ENCODE measurements at places on chromosomes 7 and 10.

- DNase-seq = no peak
These were observed 78.0 kb upstream of the TNS3 start for GRCh38 chr7:47659664-47660462.

DNA sequence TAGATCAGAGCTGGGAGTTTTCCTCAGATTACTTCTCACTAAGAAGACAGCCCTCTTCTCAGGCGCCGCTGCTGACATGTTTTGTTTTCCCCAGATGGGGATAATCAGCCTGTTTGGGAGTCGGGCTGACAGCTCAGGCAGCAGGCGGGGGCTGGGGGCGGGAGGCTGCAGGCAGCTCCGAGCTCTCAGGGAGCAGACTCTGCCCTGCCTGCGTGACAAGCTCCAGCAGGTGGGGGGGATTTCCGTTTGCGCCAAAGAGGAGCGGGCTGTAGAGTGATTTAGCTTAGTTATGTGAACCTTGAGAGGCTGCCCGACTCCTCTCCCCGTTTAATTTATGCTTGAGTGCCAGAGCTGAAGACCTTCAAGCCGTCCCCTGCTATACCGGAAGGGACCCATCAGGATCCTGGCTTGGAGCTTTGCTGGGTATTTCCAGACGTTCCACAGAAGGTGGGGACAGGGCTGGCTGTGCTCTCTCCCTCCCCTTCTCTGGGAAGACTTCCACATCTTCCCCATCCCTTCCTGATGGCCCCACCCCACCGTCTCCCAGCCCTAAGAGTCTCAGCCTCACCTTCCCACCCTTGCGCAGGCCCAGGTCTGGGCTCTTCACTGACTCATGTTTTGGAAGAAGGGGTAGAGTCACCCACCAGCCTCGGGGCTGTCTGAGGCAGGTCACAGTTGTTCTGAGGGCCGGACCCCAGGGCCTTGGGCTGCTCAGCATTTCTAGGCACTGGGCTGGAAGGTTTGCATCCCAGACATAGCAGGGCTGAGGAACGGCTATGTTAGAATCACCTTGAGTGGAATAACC lies 24.7 kb upstream of the ADCYAP1R1 start:
- DNase-seq = peak; percentile 54

GRCh38 chr10:106181501-106181900 lies 983.0 kb downstream of the SORCS1 start:
- DNase-seq = no peak

DNA sequence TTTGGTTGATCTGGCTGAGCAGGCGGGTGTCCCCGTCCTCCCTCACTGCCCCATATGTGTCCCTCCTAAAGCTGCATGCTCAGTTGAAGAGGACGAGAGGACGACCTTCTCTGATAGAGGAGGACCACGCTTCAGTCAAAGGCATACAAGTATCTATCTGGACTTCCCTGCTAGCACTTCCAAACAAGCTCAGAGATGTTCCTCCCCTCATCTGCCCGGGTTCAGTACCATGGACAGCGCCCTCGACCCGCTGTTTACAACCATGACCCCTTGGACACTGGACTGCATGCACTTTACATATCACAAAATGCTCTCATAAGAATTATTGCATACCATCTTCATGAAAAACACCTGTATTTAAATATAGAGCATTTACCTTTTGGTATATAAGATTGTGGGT lies 26.9 kb upstream of the TRIM56 start:
- peak; percentile 36 for DNase-seq

GRCh38 chr10:114548662-114549061 lies 109.4 kb downstream of the ABLIM1 start:
- DNase-seq = no peak

GRCh38 chr7:128794020-128794419 lies 2.3 kb downstream of the CCDC136 start:
- peak; percentile 37 for DNase-seq

GRCh38 chr10:6716516-6716915 lies 136.4 kb upstream of the PRKCQ start:
- no peak for DNase-seq

- no peak for DNase-seq
These were observed 29.1 kb upstream of the EFCAB10 start for GRCh38 chr7:105610165-105610930.

- DNase-seq = no peak
These were observed 67.5 kb upstream of the CCNY start for GRCh38 chr10:35268791-35269257.

DNA sequence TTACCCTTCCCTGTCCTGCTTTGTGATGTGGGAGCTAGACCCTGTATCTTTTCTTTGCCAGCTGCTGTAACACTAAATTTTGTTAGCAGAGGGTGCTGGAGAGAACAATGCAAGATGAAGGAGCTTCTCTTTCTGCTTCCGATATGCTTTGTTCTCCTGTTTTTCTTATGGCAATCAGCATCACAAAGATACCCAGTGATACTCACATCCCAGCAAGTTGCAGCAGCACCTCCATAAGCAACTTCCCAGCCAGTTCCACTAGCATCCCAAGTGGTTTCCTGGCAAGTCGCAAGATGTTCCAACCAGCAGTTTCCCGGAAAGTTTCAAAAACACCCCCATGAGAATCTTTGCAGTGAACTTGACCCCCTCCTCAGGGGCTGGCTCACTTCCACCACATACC lies 148.6 kb downstream of the IMMP2L start:
- DNase-seq = no peak

GRCh38 chr10:73478636-73479035 lies 17.2 kb downstream of the PPP3CB start:
- no peak for DNase-seq

Data from GM10248 (cell line).